Activated CD4-positive, alpha-beta T cell treated with anti-CD3 and anti-CD28 coated beads, Interleukin-2, Interleukin-4, amounts not matched to agents 100 ng/mL and 50 ng/mL, durations not matched to agents 16 hours and 8 hours (primary cell): ENCODE measurements at places on chromosomes 13 and 19.

- DNase-seq = no peak
Measured at GRCh38 chr13:110812121-110812868, 98.8 kb downstream of the ING1 start.

GRCh38 chr19:18093439-18094161 is 4.0 kb upstream of the MAST3 start:
- DNase-seq = no peak

GRCh38 chr13:75226733-75227435 is 255.1 kb downstream of the TBC1D4 start:
- DNase-seq = peak; percentile 63

DNA sequence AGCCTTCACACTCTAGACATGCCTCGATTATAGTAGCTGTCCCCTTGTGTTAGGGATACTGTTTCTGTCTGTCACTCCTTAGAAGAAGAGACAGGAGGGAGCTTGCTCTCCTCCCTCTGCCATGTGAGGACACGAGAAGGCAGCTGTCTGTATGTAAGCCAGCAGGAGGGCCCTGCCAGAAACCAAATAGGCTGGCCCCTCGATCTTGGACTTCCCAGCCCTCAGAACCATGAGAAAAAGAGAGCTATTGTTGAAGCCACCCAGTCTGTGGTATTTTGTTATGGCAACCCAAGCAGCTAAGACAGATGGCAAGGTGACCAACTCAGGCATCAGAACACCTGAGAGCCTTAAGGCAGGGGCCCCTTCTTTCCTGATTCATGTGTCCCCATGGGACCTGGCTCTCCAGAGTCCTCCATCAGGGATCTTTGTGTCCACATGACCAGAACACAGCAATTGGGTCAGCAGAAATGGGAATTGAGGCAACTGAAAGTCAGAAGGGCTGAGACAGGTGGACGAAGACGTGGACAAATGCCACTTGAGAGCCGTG is 65.6 kb upstream of the NPAS1 start:
- no peak for DNase-seq

GRCh38 chr13:23323946-23324709 is 109.4 kb downstream of the SACS start:
- no peak for DNase-seq

DNA sequence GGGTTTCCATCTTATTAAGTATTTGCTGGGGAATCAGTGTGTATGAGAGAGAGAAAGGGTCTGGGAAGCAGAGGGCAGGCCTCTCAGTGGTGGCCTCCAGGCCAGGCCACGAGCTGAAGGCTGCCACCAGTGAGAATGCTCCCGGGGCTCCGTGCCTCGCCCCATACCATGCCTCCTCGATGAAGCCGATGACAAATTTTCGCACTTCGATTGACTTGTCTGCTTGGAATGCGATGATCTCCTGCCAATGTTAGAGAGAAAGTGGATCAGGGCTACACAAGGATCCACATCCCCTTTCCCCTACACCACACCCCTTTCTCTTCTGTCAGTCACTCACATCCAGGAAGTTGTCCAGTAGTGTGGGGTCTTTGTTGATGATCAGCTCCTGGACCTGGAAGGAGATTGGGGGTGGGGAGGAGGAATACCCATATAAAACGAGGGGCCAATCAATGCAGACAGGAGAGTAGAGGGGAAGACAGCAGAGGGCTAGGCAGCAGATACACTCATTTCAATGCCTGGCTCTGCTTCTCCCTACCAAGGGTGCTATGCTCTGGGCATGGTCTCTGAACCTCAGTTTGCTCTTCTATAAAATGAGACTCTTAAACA is 10.7 kb downstream of the SYMPK start:
- no peak for DNase-seq

DNA sequence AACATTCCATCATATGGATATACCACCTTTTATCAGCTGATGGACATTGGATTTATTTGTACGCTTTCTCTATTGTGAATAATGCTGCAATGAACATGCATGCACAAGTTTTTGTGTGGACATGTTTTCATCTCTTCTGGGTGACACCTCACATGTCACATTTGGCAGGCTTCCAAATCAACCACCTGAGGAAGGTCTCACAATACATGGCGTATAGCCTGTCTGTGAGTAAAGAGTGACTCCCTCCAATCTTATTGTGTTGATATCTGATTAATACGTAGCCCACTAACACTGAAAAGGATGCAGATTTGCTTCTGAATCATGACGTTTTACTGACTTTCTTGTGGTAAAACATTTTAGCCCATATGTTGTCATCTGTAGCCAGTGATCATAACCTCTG is 61.1 kb downstream of the SLC15A1 start:
- no peak for DNase-seq

GRCh38 chr13:21176982-21177284 is 475 bp downstream of the MRPL57 start:
- no peak for DNase-seq

GRCh38 chr13:62035981-62036380 is 620.3 kb upstream of the PCDH20 start:
- DNase-seq = no peak

GRCh38 chr13:109160887-109161669 is 531.7 kb downstream of the MYO16 start:
- peak; percentile 60 for DNase-seq

DNA sequence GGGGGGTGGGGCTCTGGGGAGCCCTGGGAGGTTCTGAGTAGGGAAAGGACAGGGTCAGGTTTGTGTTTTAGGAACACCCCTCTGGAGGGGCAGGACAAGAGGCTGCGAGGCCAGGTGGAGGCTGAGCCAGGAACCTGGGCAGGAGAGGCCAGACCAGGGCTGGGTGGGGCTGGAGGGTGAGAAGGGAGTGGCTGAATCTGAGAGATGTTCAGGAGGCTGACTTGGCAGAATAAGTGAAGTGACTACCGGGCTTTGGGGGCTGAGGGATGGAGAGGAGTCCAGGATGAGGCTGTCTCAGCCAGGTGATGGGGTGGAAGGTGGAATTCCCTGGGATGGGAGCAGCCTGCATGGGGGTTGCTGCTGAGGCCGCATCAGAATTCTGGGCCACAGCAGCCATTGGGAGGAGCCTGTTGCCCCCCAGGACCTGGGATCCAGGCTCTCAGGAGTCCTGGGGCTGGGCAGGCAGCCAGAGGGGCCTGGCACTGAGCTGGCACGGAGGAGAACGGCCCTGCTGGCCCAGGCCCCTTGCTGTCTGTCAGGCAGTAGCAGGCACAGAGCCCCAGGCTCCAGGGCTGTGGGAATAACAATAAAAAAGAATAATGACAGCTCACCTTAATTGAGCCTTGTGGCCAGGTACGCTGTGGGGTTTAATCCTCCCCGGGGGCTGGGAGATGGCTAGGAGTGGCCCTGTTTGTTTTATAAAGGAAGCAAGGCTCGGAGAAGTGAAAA is 3.3 kb downstream of the PPP5C start:
- DNase-seq = peak; percentile 27

GRCh38 chr13:37608750-37609339 is 10.3 kb upstream of the POSTN start:
- no peak for DNase-seq

GRCh38 chr19:10878253-10878652 is 6.9 kb downstream of the CARM1 start:
- no peak for DNase-seq

DNA sequence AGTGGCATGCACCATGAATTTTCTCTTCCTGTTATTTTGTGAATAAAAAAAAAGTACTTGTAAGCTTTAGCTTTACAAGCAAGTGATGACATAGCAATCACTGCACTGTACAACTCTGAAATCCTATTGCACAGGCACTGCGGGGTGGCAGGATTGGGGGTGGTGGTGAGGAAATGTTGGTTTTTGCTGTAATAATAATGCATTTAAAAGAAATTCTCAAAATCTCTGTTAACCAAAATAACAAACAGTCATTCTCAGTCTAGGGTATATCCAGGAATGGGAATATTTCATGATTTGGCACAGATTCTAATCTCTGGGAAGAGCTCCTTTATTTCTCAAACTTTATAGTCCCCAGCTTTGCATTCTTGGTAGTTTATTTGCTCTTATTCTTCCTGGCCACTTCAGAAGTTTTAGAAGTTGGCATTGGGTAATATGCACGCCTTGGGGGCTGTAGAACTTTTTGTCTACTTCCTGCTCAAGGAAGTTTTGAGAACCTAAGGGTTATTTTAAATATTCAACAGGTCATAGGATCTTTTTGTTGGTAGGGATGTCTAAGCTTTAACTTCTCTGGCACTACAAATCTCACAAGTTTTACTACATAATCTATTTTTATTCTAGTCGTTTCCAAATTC is 353.0 kb upstream of the KLF12 start:
- no peak for DNase-seq

DNA sequence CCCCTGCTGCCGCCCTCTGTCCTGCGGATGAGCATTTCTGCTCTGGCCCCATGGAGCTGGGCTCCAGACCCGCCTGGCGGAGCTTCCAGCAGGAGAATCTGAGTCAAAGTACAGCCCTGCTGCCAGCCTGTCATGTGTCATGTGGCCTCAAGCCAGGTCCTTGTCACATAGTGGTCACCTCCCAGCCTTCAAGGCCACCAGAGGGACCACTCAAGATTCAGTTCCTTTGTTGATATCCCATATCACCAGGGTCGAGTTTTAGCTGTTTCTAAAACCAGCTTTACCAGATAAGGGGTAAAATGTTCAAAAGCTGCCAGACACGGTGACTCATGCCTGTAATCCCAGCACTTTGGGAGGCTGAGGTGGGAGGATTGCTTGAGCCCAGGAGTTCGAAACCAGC is 13.4 kb downstream of the THOP1 start:
- DNase-seq = no peak

DNA sequence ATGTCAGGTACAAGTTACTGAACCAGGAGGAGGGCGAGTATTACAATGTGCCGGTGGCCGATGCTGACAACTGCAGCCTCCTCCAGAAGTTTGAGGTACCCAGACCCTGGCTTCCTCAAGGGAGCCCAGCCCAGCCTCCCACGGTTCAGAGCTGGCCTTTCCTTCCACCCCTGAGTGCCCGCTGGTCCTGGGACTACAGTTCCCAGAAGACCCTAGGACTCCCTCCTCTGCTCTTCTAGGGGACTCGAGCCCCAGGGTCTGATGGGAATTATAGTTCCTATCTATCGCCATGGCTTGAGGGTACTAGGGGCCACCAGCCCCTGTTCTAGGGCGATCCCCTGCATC is 11.0 kb downstream of the PRKCG start:
- DNase-seq = no peak

DNA sequence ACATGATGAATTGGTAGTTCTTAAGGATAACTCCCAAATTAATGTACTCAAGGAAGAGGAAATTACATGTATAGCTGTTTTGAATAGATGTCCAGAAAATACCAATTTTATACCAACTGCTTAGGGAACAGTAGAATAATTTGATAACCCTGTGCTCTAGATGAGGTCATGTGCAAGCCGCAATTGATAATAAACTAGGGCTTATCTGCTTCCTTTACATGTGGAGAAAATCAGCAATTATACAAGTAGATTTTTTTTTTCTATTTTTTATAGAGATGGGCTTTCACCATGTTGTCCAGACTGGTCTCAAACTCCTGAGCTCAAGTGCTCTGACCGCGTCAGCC is 9.3 kb downstream of the TPT1 start:
- no peak for DNase-seq

- DNase-seq = no peak
Measured at GRCh38 chr13:37216331-37216730, 110.9 kb upstream of the CSNK1A1L start.

DNA sequence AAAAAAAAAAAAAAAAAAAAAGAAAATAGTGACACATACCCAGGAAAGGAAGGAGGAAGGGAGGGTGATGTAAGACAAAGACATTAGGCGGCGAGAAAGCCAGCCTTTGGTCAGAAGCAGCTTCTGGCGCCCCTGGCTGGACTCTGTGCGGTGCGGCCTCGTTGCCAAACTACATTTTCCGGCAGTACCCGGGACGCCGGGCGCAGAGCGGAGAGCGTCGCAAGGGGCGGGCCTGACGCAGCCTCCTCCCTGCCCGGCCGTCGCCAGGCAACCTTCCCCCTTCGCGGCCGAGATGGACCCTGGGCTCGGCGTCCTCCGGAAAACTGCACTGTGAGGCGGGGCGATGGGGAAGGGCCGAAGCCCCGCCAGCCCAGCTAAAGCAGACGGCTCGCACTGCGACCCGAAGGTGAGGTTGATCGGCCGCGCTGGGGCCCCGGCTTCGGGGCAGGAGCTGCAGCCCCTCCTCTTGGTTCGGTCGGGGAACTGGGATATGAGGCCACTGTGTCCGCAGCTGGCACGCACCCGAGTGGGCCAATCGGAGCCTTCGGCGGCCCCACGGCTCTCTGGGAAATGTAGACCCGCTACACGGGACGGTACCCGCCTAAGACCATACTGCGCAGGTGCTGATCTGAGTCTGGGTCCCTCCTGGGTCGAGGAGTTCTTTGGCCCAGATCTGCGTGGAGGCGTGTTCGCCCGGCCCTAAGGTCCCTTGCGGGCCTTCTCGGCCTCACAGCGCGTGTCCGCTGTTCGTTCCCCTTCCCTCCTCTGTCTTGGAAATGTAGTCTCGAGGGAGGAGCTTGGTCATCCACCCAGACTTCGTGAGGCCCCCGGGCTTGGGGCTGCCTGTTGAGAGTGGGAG is 2.3 kb upstream of the MZF1 start:
- DNase-seq = peak; percentile 90

GRCh38 chr13:110479648-110480047 is 81.9 kb downstream of the RAB20 start:
- DNase-seq = no peak

DNA sequence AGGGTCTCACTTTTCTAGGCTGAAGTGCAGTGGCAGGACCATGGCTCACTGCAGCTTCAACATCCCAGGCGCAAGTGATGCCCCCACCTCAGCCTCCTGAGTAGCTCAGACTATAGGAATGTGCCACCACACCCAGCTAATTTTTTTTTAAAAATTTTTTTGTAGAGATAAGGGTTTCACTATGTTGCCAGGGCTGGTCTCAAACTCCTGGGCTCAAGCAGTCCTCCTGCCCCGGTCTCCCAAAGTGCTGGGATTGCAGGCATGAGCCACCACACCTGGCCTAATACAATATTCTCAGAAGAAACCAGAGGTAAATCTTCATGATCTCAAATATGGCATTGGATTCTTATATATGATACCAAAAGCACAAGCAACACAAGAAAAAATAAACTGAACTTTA is 47.7 kb downstream of the FLT1 start:
- DNase-seq = no peak

DNA sequence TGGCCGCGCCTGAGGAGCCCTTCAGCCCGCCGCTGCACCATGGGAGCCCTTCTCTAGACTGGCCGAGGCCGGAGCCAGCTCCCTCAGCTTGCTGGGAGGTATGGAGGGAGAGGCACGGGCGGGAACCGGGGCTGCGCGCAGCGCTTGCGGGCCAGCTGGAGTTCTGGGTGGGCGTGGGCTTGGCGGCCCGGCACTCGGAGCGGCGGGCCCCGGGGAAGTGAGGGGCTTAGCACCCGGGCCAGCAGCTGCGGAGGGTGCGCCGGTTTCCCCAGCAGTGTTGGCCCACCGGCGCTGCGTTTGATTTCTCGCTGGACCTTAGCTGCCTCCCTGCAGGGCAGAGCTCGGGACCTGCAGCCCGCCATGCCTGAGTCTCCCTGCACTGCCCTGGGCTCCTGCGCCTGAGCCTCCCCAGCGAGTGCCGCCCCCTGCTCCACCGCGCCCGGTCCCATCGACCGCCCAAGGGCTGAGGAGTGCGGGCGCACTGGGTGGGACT is 1890.0 kb upstream of the PCDH20 start:
- no peak for DNase-seq
